Islet precursor cell (in vitro differentiated cells): ENCODE measurements at places on chromosomes 1 and 21.

GRCh38 chr21:32698971-32699693, 28.7 kb downstream of the SYNJ1 start:
- peak; percentile 61 for DNase-seq

DNA sequence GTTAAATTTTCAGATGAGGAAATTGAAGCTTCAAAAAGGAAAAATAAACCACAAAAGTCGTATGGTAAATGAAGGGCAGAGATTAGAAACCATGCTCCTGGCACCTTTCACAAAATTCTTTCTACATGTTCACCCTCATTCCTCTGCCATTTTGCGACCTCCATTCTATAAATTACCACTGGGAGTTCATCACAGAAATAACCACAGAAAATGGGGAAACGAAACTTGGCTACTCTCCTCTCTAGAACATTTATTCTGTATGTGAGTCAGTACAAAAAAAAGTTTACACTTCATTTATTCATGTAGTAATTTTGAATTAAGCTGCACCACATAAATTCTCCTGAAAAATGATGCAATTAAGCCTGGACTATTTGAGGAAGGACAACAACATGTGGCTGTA, 320.9 kb upstream of the C1orf87 start:
- DNase-seq: no peak

DNA sequence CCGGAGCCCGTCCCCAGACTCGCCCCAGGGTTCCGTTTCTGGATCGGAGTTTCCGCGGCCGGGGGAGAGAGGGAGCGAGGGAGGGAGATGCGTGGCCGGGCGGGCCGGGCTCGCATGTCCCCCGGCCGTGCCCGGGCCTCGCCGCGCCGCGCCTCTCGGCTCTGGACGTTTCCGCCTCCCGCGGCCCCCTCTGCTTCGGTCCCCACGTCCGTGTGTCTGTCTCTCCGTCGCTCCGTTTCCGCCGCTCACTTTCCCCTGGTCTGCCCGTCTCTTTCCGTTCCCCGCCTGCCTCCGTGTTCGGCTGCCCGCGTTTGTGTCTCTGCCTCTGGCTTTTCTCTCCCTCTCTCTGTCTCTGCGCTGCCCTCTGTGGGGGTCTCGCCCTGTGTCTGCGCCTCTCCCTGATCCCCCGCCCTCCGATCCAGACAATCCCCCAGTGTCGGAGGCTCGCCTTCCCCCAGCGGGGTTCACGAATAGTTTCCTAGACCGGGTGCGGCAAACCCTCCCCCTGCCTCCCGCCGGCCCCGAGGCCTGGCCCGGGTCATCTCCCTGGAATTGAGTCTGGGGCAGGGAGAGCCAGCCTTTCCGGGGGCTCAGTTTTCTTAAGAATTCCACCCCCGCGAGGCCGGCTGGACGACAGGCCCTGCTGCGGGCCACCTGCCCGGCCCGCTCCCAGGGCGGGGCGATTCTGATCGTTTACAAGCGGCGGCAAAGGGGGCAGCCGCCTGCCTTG, 735 bp downstream of the NBL1 start:
- DNase-seq: no peak

GRCh38 chr1:39973503-39974135, 18.7 kb downstream of the MFSD2A start:
- peak; percentile 82 for DNase-seq

DNA sequence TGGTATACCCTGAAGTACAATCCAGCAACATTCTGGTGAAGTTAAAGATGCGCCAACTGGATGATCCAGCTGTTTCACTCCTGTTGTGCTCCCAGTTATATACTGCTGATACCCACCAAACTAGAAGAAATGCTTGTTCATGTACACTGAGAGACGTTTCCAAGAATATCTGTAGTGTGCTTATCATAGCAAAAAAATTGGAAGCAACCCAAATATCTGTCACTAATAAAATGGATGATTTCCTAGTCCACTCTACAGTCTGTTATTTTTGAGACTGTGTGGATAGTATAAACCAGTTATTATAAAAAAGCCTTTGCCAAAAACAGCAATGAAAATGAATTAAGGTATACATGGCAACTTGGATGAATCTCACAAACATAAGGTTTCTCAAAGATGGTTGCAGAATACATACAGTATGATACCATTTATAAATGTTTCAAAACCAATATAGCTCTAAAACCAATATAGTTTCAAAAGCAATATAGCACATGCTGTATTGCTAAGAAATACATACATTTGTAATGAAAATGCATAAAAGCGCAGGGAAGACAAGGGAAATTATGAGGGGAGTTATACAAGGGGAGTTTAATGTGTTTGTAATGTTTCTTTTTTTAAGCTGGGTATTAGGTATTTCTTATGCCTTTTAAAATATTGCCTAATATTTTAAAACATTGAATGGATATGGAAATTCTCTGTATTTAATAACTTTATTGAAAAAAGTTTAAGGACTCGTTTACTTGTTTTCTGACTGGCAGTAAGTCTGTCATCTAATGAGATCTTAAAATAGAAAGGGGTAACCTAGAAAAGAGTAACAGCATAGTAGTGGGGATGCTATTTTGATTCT, 36.5 kb downstream of the GPSM2 start:
- DNase-seq: no peak

GRCh38 chr1:90850181-90850897, 133.2 kb upstream of the BARHL2 start:
- DNase-seq: peak; percentile 67

DNA sequence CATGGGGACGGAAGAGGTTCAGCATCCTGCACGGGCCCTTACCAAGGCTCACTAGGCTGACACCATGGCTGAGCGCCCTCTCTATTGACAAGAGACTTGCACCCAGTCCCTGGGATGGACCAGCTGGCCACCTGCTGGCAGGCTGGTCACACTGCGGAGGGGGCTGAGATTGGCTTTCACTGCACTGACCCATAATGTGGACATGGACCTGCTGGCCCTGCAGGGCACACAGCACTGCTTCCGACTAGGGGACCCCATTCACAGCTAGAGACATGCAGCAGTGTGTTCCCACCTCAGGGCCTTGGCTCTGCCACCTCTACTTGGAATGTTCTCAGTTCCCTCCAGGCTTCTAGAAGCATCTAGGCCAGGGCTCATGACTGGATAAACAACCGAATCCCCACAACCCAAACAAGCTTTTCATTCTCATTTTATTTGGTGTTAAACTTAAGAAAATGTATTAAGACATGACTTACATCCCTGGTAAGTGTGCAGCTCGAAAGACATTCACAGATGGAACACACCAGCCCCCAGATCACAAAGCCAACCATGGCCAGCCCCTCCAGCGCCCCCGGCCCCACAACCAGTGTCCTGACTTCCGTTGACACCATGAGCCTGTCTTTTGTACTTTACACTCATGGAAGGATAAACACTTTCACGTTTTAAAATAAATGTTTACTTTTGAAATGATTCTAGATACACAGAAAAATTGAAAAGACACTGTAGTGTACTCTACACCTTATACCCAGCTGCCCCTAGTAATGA, 9.3 kb upstream of the SRARP start:
- peak; percentile 87 for DNase-seq

- DNase-seq: no peak
Measured at GRCh38 chr1:162406811-162407210, 5.1 kb downstream of the SH2D1B start.

DNA sequence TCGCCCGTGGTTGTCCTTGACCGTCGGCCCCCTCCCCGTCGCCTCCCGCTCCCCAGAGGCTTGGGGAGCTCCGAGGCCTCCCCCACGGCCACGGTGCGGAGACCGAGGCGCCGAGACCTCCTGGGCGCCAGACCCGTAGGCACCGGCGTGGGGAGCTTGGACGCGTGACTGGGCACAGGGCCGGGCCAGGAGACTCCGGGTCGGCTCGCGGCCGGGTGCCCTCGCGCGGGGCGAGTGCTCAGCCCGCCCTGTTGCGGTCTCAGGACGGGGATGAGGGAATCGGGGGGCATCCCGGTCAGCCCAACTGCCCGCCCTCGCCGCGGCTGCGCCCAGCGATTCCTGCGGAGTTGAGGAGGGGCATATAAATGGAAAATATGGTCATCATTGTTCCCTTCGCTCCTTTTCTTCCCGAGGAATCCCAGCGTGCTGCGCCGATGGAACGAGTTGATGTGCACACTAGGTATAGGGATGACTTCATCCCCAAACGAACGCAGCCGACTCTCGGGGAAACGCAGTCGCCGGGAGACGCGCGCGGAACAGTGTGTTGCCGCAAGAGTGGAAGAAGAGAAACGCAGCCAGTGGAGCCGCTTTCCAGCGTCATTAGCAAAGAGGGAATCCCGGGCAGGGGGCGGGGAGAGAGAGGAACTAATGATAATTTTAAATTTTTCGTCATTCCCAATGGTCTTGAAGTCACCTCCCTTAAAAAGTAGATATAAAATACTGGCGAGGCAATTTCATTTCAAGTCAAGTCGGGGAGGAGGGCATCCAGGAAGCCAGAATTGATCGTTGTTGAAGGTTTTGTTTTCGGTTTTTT, 747 bp upstream of the ENAH start:
- peak; percentile 88 for DNase-seq

DNA sequence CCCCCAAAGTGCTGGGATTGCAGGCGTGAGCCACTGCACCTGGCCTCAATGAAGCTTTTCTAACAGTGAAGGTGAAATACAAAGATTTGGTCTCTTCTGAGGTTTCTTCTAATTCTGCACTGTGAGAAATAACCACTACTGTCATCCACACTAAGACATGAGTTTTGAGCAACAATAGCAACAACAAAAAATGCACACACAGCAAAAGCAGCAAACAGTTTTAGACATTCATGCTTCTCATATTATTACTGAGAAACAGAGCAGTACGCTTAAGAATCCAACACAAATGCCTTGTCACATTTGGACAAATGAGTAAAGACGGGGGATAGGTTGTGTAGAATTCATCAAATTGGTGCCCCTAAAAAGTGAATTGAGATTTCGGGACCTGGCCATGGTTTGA, 116.4 kb downstream of the SIM2 start:
- no peak for DNase-seq

DNA sequence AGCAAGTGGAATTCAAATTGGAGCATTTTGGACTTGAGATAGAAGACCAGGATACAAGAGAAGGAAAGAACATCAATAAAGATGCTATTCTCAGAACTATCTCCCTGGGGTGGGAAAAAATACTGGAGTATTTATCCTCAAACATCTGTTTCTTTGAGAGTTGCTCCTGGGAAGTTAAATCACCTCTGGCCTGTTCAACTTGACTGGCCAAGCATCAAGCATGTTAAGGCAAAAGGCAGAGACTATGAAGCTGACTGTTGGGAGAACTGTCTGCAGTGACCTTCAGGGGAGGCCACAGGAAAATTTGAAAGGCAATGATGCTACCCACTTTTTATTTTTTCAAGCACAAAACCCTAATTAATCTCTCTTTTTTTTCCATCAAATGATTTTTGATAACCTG, 239.0 kb downstream of the NTNG1 start:
- DNase-seq: no peak

- DNase-seq: no peak
Measured at GRCh38 chr1:43913051-43913501, 20.5 kb upstream of the ARTN start.

- DNase-seq: no peak
Measured at GRCh38 chr1:37574834-37575480, 18.2 kb downstream of the DNALI1 start.

GRCh38 chr1:192489748-192490147, 85.8 kb upstream of the RGS1 start:
- peak; percentile 79 for DNase-seq

- no peak for DNase-seq
Measured at GRCh38 chr1:233246965-233247364, 48.6 kb downstream of the PCNX2 start.

GRCh38 chr1:228374711-228375577, 31.7 kb downstream of the TRIM11 start:
- no peak for DNase-seq
